Kidney epithelial cell (primary cell): ENCODE measurements at places on chromosomes 7 and 10.

GRCh38 chr10:31209478-31209877 is 109.5 kb upstream of the ZEB1 start:
- no peak for DNase-seq

DNA sequence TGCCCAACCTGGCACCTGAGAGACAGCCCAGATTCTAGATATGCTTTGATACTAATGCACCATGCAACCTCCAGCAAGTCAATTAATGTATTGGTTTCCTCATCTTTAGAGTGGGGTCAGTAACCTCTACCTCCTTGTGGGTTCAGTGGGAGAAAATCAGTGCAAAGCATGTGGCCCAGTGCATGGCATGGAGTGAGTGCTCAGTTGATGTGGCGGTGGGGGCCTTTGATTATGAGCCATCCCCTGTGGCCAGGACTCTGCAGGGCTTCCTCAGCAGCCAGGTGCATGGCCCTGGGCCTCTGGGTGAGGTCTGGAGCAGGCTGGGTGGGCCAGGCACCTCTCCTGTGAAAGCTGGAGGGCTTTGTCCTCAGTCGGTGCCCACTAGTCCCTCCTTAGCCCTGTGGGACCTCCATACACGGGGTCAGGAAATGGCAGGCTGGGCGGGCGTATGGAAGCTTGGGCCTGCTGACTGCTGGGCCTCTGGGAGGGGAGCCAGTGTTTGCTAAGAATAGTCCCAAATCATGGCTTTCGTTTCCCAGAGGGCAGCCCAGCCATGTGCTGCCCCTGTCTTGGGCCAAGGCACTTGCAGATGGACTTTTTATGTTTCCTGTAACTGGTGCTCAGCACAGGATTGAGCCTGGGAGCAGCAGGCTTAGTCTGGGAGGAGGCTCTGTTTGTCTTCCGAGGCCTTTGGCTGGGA is 3.4 kb downstream of the PALD1 start:
- no peak for DNase-seq

GRCh38 chr7:131090188-131090587 is 237.5 kb upstream of the MKLN1 start:
- DNase-seq = no peak

- no peak for DNase-seq
Measured at GRCh38 chr10:77550378-77550777, 87.2 kb downstream of the KCNMA1 start.

DNA sequence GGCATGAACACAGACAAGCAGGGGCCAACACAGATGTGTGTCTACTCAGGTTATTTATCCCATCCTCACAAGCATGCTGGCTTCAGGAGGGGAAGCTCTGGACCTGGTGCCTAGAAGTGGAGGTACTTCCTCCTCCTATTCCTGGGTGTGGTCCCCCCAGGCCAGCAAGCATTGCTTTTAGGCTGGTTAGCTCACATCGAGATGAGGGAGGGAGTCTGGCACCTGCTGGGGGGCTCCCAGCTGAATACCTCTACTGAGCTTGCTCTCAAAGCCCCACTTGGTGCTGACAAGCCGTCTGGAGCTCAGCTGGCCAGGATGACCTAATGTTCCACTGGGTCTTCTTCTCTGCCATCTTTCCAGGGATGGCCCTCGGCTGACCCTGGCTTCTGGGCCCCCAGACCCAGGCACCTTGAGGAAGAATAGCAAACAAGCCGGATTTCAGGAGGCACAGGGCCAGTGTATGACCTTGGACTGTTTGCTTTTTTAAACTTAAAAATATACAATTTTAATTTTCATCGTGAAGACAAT is 26.8 kb downstream of the FAM241B start:
- no peak for DNase-seq

GRCh38 chr7:70615066-70615606 is 516.8 kb upstream of the GALNT17 start:
- no peak for DNase-seq

DNA sequence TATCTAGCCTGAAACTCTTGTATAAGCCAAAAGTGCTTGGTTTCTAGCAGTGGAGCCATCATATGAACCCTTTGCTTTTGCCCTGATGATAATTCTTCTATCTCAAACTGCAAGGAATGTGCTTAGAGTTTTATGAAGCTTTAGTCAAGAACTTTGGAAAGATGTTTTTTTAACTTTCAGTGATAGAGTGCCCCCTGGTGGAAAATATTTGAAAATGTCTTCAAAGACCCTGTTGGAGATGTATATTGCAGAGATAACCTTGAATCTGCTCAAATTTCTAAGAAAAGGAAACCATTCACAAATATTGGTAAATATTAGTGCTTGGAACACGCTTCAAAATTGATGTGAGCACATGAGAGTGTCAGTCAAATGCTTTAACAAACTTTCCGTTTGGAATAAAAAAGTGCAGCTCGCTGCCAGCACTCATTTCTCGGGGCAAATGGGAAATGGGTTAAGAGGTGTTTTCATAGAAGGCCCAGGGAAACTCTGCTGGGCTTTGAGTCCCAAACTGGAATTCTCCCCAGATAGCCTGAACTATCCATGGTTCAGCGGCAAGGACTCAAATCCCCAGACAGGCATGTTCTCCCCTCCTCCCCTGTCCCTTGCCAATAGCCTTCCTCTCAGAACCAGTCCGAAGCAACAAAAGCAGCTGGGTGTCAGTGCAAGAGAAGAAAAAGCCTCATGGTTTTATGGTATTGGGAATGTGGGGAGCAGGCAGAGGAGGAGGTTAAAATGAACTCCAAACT is 129.3 kb downstream of the MYOF start:
- no peak for DNase-seq

DNA sequence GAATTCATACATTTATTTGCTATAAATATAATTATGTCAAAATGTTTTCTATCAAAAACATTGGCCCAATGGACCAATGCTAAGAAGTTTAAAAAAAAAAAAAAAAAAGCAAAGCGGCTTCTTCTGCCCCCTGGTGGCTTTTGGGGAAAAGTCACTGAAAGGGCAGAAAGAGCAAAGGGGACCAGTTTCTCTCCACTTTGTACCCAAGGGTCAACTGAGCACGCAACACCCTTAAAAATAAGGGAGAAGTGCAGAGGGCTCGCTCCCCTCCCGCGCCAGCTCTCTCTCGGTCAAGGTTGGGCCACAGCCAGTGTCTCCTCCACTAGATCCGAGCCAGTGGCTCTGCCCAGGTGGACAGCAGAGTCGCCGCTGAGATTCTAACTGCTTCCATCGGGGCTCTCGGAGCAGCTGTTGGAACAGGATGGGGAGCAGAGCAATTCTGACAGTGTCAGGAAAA is 136.4 kb upstream of the FGFR2 start:
- no peak for DNase-seq

GRCh38 chr10:23610626-23611307 is 171.9 kb downstream of the OTUD1 start:
- DNase-seq = no peak

DNA sequence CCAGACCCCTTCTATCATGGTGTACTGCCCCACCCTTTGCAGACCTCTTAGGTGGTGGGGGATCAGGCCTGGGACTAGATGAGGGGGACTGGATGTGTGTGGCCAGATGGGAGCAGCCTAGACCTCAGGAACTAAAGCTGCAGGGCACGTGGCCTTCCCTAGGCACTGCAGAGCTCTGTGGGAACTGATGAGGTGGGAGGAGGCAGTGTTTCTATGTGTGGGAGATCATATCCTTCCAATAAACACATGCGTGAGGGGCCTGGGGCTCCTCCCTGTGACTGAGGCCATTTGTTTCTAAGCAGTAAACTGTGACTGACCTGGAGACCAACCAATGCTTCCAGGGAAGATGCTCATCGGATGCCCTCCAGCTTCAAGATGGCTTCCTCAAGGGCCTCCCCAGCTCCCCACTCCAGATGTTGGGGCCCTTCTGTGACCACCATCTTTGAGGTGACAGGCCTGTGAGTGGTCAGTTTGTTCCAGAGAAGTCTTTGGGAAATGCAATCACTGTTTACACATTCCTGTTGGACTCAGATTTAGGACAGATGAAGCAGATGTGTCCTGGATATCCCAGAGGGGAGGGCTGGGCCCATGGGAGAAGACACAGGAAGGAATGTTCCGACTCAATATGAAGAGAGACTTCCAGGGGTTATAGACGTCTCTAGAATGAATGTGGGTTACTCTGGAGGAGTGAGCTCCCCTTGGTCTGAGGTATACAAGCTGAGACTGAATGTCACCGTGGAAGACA is 23.6 kb upstream of the ZCCHC24 start:
- no peak for DNase-seq

DNA sequence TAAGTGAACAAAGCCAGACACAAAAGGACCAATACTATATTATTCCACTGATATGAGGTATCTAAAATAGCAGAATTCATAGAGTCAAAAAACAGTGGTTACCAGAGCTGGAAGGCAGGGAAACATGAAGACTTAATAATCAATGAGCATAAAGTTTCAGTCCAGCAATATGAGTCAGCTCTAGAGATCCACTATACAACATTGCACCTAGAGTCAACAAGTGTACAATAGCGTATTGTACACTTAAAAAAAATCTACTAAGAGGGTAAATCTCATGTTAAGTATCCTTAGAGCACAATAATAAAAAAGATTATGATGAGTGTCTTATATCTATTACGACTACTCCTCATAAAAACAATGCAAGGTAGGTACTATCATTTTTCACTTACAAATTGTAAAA is 36.1 kb downstream of the C10orf90 start:
- no peak for DNase-seq

GRCh38 chr10:69837261-69837660 is 35.6 kb downstream of the COL13A1 start:
- DNase-seq = no peak

DNA sequence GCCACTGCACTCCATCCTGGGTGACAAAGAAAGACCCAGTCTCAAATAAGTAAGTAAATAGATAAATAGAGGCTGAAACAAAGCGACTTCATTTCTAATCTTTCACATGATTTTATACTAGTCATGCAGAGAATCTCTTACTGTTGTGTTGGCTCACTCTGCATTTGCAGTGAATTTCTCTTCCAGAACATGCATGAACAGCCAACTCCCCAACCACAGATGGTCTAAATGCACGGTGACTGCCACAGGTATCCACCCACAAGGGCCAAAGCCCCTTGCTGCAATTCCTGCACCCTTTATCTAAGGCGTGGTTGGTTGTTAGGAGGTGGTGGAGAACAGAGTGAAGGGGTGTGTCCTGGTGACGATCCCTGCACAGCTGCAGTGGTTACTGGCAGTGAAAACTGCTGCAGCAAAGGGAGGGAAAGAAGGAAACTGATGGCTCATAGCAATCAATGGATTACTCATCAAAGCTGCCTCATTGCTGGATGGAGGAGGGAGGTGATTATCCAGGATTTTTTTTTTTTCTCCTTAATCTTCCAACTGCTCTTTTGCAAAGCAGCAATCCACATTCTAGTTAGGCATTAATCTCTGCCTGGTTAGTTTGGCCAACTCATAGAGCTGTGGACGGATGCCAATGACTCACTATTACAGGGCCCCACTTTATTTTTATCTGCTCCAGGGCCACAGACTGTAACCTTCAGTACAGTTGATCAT is 50.6 kb downstream of the PRTFDC1 start:
- peak; percentile 95 for DNase-seq

- DNase-seq = no peak
Measured at GRCh38 chr7:30304177-30304884, 19.9 kb downstream of the ZNRF2 start.

DNA sequence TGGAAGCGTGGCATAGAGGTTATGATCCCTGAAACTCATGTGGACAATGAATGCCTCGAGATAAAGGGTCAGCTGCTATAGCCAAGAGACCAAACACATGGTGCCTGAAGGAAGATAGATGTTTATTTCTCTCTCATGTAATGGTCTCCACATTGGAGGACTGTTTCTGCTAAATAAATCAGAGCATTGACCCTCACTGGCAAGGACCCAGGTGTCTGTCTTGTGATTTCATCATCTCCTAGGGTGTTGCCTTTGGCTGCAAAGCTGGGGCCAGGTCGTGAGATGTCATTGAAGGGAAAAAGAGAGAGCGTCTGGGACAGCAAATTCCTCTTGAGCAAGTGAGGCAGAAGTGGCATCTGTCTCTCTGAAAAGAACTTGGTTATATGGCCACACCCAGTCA is 64.6 kb downstream of the JCAD start:
- no peak for DNase-seq
